ENCODE measurements at places on chromosomes 1 and 21. TPM values are rescaled to one million over a fixed set of nuclear protein-coding genes. Genes with fewer than 3 reads are reported as not detected.

Gene OPRD1
- not detected for total RNA-seq

Gene HES3
- total RNA-seq: not detected

Gene CLCA4
- total RNA-seq: not detected

Gene TLCD4
- under 0.01 TPM for total RNA-seq

DNA sequence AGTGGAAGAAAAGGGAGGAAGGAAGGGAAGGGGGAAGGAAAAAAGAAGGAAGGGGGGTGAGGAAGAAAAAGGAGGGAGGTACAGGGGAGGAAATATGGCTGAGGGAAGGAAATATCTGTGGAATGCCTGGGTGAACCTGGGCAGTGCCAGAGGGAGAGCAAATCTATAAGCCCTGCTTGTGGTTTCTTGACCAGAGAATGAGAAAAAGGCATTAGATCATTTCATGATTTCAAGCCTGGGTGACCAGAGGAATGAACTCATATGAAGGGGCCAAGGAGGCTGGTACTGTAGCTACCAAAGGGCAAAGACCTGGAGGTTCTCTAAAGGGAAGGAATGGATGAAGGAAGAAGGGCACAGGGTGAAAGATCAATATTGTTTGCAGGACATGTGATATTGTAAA, 31.4 kb downstream of the GNG12 start:
- DNase-seq: no peak

DNA sequence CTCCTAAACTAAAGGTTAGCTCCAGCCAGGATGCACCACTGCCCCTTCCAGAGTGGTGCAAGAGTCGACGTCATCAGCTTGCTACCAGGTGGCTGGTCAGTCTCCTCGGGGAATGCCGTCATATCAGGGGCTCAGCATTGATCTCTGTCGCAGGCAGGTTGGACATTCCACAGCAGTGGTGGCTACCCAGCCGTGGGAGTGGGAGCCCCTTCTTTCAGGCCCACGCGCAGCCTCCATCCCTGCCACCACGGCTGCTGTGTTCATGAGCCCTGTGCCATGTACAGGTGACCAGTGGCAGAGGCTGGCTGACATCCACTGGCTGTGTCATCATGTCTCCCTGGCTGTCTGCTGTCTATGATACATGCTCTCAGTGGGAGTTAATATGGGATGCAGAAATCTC, 25.5 kb downstream of the IL10RB start:
- DNase-seq: no peak

GRCh38 chr1:160924791-160925651, 29.6 kb downstream of the ITLN2 start:
- DNase-seq: no peak

GRCh38 chr21:32463367-32463766, 50.9 kb downstream of the EVA1C start:
- no peak for DNase-seq

DNA sequence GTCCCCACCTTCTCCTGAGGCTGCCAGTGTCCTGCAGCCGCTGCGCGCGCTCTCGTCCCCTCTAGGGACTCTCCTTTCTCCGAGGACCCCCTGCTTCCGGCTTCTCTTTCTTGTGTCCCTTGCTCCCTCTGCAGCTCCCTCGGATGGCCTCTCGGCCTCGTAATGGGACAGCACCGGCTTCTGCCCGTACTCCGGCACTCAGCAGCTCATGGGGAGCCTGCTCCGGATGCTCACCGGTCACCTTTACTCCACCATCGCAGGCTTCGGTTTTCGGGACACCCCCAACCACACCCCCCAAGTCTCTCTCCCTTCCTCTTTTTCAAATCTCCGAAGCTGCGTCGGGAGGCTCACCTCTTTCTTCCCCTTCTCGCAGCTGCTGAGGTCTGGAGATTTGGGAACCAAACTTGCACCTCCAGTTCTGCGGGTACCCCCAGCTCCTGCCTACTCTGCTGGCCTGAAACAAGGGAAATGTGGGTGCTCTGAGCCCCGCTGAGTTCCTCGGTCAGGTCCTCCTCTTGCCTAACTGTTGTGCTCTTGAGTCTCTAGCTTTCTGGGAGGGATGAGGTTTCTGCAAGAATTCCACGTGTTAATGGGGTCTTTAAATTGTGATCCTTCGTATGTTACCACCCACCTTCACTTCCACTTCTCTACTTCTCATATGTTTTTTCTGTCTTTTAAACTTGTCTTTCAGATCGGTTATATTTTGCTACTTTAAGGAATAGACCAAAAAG, 930 bp downstream of the CDC14A start:
- peak; percentile 54 for DNase-seq

DNA sequence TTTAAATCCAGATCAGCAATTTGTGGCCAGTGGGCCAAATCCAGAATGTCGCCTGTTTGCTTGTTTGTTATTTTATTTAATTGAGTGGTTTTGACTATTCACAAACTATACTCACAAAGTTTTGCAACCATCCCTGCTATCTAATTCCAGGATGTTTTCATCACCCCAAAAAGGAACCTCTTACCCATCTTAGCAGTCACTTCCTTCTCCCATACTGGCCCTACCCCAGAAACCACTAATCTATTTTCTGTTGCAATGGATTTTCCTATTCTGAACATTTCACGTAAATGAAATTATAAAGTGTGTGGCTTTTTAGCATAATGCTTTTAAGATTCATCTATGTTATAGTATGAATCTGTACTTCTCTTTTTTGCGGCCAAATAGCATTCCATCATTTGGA, 41.3 kb downstream of the WDTC1 start:
- DNase-seq: no peak

Measured in hematopoietic multipotent progenitor cell (in vitro differentiated cells).